Lower leg skin (tissue), 4 donors: ENCODE measurements at places on chromosomes 1 and 21. TPM values are rescaled to one million over a fixed set of nuclear protein-coding genes. Genes with fewer than 3 reads are reported as not detected.

The LRRC53 gene
- not detected for total RNA-seq

The TRIM45 gene
- 3.9 TPM for total RNA-seq

The ASAP3 gene
- total RNA-seq, result 103 TPM

The CR1L gene
- total RNA-seq, result not detected

The TDRD10 gene
- 1.5 TPM for total RNA-seq
